Stimulated activated CD8-positive, alpha-beta memory T cell treated with anti-CD3 and anti-CD28 coated beads, Interleukin-15, amount 100 ng/mL, for 48 hours (primary cell): ENCODE measurements at places on chromosomes 4 and X.

- DNase-seq, result no peak
Measured at GRCh38 chrX:10636337-10636736, 16.0 kb upstream of the MID1 start.

- DNase-seq, result no peak
Measured at GRCh38 chrX:78540171-78540570, 119.0 kb downstream of the RTL3 start.

- no peak for DNase-seq
Measured at GRCh38 chr4:58761563-58761962, 1651.4 kb upstream of the IGFBP7 start.

- no peak for DNase-seq
Measured at GRCh38 chr4:17058536-17058915, 160.1 kb upstream of the LDB2 start.

DNA sequence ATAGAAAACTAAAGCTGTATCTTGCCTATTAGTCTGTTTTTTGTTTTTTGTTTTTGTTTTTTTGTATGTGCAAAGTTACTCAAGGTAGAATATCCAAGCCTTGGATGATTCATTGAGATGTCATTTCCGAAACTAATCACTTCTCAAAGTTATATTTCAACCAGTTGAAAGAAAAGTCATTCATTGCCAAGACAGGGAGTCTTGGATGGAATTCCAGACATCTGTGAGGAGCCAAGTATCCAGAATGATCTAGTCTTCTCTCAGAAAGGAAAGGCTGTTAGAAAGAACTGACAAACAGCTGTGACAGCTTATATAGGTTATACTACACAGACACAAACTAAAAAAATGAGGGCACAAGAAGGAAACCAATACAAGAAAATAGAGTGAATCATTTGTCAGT lies 141.1 kb upstream of the NDST3 start:
- DNase-seq, result no peak

GRCh38 chrX:21741364-21741763 lies 16.6 kb downstream of the SMPX start:
- DNase-seq, result no peak

- DNase-seq, result no peak
Measured at GRCh38 chrX:3811331-3812311, 98.2 kb upstream of the PRKX start.

DNA sequence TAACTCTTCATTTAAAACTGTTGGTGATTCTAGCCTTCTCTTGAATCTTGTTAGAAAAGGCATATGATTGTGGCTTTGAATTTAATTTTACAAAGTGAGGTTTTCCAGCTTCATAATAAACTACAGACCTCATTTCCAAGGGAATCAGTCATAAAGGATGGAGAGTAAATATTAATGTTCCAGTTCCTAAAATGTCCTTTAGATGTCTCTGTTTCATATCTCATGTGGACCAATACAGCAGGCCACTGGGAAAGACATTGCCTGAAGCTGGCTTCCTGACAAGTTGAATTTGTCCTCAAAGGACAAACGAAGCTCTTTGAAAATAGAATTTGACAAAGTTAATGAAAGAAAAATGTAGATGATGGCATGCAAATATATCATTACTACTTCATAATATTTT lies 125.4 kb downstream of the ZNF330 start:
- DNase-seq, result no peak

GRCh38 chr4:56250776-56251175 lies 136.5 kb downstream of the AASDH start:
- no peak for DNase-seq

DNA sequence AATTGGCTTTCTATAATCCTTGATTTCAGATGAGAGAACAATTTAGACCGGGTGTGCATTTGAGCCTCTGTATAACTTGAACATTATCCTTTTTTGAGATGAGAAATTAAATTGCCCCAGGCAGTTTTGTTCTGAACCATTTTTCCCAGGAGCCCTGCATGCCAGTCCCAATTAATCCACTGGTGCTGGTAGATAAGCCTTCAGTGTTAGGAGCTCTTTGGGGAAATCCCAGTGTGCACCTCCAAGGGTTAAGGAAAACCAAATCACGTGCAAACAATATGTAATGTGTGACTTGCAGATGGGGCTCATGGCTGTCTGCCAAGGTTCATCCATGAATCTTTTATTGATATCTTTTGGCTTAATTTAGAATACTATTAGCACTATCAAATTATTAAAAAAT lies 43.2 kb downstream of the KIT start:
- no peak for DNase-seq

- DNase-seq, result no peak
Measured at GRCh38 chrX:41276661-41277506, 57.1 kb upstream of the DDX3X start.

GRCh38 chrX:33725535-33726210 lies 406.4 kb downstream of the FAM47A start:
- DNase-seq, result no peak

- no peak for DNase-seq
Measured at GRCh38 chr4:118954246-118954645, 65.6 kb downstream of the SYNPO2 start.
